NCI-H187 treated with DMSO at 0.1 percent for 48 hours (cell line): ENCODE measurements at places on chromosomes 3 and 15.

- DNase-seq, result no peak
Measured at GRCh38 chr3:21328711-21329390, 422.2 kb downstream of the ZNF385D start.

DNA sequence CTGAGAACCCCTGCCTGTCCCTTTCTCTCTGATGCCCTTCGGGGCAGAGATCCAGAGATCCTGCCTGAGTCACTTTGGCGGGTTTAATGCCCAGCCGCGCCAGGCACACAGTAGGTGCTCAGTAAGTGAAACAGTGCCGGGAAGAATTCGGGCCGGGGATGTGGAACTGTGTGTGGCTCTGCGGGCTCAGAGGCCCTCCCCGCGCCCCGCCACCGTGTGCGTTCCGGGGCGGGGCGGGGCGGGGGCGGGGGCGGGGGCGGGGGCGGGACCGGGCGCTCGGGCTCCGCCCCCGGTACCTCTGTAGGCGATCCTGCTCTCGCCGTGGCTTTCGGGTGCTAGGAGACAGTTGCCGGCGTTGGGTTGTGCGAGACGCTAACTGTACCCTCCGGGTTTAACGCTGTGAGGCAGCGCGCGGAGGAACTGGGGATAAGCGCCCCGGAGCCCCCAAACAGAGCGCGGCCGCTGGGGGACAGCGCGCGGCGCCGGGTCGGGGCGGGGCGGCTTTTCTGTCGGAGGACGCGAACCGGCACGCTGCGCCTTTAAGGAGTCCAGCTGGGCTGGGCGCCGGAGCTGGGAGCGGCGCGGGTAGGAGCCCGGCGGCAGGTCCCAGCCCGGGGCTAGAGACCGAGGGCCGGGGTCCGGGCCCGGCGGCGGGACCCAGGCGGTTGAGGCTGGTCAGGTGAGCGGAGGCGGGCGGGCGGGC lies at the start of gene ABHD6:
ABHD6 (plus strand) TSS at position 555 of the 703 bp plus-strand sequence. CDS start 18,795 bp downstream, outside the sequence.
- DNase-seq, result no peak

GRCh38 chr15:99671926-99672635 lies 61.2 kb downstream of the LYSMD4 start:
- no peak for DNase-seq

- DNase-seq, result no peak
Measured at GRCh38 chr3:67601385-67601784, 53.0 kb downstream of the SUCLG2 start.
